ENCODE measurements at places on chromosomes 5 and 9.

GRCh38 chr9:76403352-76403751 is 9.1 kb upstream of the RFK start:
- no peak for DNase-seq

GRCh38 chr5:1190278-1190677 is 11.1 kb upstream of the SLC6A19 start:
- no peak for DNase-seq

DNA sequence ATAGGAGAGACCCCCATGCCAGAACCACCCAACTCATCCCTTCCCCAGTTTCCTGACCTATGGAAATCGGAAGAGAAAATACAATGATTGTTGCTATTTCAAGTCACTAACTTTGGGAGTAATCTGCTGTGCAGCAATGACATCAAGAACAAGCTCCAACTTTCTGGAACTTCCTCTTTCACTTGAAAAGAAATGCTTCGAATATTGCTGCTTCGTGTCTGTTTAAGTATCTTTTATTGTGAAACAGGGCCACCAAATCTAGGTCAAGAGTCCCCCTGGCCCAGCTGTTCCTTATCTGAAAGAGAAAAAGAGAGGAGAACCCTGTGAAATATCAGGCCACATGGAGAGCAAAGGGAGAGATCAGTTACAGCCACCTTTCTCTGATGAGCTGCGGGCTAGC is 59.4 kb upstream of the DNAH5 start:
- DNase-seq: no peak

DNA sequence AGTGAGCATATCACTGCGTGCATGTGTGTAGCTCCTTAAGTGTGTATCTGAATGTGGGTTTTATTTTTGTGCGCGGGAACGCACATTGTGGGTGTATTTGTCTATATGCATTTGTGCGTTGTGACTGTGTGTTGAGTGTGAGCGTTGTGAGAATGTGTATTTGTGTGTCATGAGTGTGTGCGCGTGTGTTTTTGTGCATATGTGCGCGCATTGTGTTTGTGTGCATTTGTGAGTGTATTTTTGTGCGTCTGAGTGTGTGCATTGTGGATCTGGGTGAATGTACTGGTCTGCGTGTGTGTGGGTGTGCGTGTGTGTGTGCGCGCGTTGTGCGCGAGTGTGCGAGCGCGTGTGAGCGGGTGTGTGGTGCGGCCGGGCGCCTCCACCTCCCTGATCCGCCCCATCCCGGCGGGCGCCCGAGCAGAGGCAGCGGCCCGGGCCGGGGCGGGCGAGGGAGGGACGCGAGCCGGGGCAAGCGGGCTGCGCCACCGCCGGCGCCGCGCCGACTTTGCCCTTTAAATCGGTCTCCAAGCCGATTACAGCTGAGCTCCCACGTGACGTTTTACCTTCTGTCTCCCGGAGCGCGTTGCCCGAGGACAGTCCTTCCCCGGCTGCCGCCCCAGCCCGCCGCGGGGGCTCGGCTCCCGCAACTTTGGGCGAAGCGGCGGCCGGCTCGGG is at the start of gene RASGRF2:
TSS of gene RASGRF2 (plus strand) at position 596 of the 675 bp plus-strand sequence. CDS start 376 bp downstream, outside the sequence.
- DNase-seq: peak; percentile 30

DNA sequence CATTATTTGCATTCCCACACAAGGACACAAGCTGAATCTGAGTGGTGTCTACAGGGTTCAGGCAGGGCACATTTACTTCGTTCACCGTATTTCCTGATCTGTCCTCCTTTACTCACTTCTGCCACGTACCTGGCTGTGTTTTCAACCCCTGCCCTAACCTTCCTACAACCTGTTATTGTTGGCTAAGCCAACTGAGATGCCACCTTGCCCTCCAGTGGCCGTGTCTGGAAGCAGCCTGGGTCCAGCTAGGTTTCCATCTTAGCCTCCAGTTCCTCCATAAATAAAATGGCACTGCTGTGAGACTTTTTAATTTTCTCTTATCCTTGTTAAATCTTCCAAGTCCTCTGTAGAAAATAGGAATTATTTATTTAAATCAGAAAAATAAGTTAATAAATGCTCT is 64.8 kb downstream of the ATP10B start:
- DNase-seq: peak; percentile 1

All from activated T-cell treated with anti-CD3 and anti-CD28 coated beads for 24 hours (primary cell).